Posterior vena cava (tissue), 2 donors: ENCODE measurements at places on chromosomes 16 and 17.

- no peak for DNase-seq
These were observed 20.2 kb downstream of the CEP112 start for GRCh38 chr17:66171692-66172091.

- DNase-seq, result no peak
These were observed 91.4 kb downstream of the SYCE1L start for GRCh38 chr16:77290451-77291115.

- DNase-seq, result no peak
These were observed 57.8 kb upstream of the CACNG5 start for GRCh38 chr17:66776999-66777688.

GRCh38 chr17:42233156-42233555 lies 38.9 kb upstream of the GHDC start:
- DNase-seq, result no peak
